SJSA1 (cell line): ENCODE measurements at places on chromosomes 6 and 20. TPM values are rescaled to one million over a fixed set of nuclear protein-coding genes. Genes with fewer than 3 reads are reported as not detected.

THEMIS gene
- total RNA-seq: not detected in 2 replicates

HLA-DOB gene
- total RNA-seq: 0.32 TPM in 1 of 2 replicates, not detected in the other

CDC5L gene
- total RNA-seq: 38.0 and 41.2 TPM in 2 replicates

IL17A gene
- not detected in 2 replicates for total RNA-seq

DNA sequence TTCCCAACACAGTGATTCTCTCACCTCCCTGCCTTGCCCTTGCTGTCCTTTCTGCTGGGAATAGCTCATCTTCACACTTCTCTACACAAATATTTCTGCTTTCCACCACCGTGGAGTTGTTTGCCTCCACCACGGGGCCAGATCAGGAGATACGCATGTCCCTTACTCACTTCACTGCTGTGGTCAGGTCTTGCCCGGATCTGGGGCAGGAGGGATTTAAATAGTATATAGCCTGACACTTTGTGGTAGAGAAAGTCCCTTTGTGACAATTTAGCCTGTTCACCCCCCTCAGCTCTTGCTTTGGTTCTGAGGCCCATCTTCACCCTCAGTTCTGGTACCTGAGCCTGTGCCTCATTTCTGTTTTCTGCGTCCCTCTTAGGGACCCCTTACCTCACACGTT, 92.6 kb upstream of the PREP start:
- H3K4me3 ChIP-seq: no peak overlapping the region
- DNase-seq: no peak
- no peak overlapping the region for H3K27ac ChIP-seq
- H3K4me1 ChIP-seq: no peaks in the 10 kb centered on the region

- no peak for DNase-seq
- H3K4me1 ChIP-seq: peaks cover 37% of the 10 kb centered on the region
- no peak overlapping the region for H3K4me3 ChIP-seq
- peak overlapping the region; percentile 96 for H3K27ac ChIP-seq
Observed at GRCh38 chr20:16123623-16124022, 449.6 kb downstream of the KIF16B start.

GRCh38 chr6:7311176-7311575, 1.8 kb downstream of the SSR1 start:
- no peak overlapping the region for H3K27ac ChIP-seq
- no peak overlapping the region for H3K4me3 ChIP-seq
- H3K36me3 ChIP-seq: peaks cover 40% of the 10 kb centered on the region
- no peaks in the 10 kb centered on the region for H3K27me3 ChIP-seq
- H3K4me1 ChIP-seq: peaks cover 12% of the 10 kb centered on the region

ATP6V1G2 gene
- total RNA-seq: 0.13 TPM in 1 of 2 replicates, not detected in the other

HLA-DQB1 gene
- not detected in 2 replicates for total RNA-seq

SLC17A3 gene
- not detected in 2 replicates for total RNA-seq

DNA sequence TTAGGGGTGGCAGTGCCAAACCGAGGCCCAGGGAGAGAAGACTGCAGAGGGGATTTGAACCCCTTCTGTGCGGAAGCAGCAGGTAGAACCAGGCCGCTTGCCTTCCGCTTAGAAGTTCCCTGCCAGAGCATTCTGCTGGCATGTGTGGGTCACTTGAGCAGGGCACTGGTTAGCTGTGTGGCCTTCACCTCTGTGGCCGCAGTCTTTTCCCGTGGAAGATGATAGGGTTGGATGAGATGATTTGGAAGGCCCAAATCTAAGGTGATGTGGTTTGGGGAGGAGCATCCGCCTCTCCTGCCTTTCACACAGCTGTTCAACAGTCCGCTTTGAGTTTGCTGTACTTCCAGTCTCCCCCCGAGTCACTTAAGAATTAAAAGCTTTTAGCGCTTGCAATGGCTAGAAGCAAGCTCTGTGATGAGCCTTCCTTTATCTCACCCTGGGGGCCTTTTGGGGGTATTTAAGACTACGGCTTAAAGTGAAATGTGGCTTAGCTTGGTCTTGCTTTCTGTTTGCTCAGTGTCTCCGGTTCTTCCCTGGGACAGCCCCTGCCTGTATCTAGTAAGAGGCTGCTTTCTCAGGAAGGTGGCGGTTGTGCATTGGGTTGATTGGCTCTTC, 743 bp downstream of the CMTR1 start:
- H3K36me3 ChIP-seq: peaks cover 34% of the 10 kb centered on the region
- no peaks in the 10 kb centered on the region for H3K27me3 ChIP-seq
- peak overlapping the region; percentile 60 for H3K27ac ChIP-seq
- H3K4me3 ChIP-seq: peak overlapping the region; percentile 77

GRCh38 chr20:57959589-57959988, 249.8 kb upstream of the PMEPA1 start:
- no peaks in the 10 kb centered on the region for H3K27me3 ChIP-seq
- peaks cover 9% of the 10 kb centered on the region; the same call in 1 of the 2 replicates for H3K4me1 ChIP-seq
- DNase-seq: no peak
- H3K27ac ChIP-seq: no peak overlapping the region
- no peaks in the 10 kb centered on the region for H3K36me3 ChIP-seq
- H3K4me3 ChIP-seq: no peak overlapping the region

DNA sequence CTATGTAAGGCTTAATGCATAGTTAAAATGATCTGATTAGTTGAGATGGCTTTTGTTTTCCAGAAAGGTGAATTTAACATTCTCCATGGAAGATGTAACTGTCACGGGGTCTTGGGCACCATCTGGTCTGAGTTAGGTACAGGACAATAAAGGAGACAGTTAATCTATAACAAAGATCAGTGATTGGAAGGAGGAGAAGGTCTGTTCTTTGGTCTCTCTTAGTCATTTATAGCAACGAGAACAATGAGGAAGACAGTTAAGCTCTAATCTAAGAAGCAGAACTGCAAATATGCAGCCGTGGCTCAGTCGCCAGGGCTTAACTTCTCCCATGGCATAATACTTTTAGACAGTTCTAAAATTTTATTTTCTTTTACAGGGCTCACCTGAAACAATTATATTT, 405.5 kb upstream of the SULF2 start:
- no peaks in the 10 kb centered on the region for H3K36me3 ChIP-seq
- no peak overlapping the region for H3K27ac ChIP-seq
- no peaks in the 10 kb centered on the region for H3K27me3 ChIP-seq
- DNase-seq: no peak
- peaks cover 25% of the 10 kb centered on the region for H3K4me1 ChIP-seq

DNA sequence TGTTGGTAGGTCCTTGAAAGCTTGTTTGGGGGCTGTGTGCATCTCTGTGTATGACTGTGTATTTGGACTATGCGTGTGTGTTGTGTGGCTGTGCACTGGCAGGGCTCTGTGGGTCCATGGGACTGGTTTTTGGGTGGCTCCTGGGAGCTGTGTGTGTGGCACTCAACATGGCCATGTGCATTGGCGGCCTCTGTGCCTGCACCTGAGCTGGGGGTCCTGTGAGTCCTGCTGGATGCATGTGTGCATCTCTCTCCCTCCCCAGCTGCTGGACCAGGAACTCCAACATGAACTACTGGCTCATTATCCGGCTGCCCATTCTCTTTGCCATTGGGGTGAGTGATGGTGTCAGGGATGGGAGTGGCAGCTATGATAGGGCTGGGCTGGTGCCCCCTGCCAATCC, 30.1 kb downstream of the GLP1R start:
- H3K36me3 ChIP-seq: no peaks in the 10 kb centered on the region
- H3K4me1 ChIP-seq: no peaks in the 10 kb centered on the region
- H3K4me3 ChIP-seq: no peak overlapping the region
- no peak overlapping the region for H3K27ac ChIP-seq

BMP7 gene
- not detected in 2 replicates for total RNA-seq

KIAA0408 gene
- 5.1 and 5.8 TPM in 2 replicates for total RNA-seq

- no peaks in the 10 kb centered on the region for H3K27me3 ChIP-seq
- 0 out of 2 replicates have a peak overlapping the region, but pooled peaks have one; percentile 25 for H3K27ac ChIP-seq
- H3K4me1 ChIP-seq: peaks cover 17% of the 10 kb centered on the region
- H3K4me3 ChIP-seq: no peak overlapping the region
Observed at GRCh38 chr6:133740218-133740617, 148.7 kb upstream of the TCF21 start.

GRCh38 chr20:41175201-41175651, 37.9 kb downstream of the PLCG1 start:
- no peak overlapping the region for H3K27ac ChIP-seq
- H3K27me3 ChIP-seq: no peaks in the 10 kb centered on the region
- H3K4me1 ChIP-seq: peaks cover 36% of the 10 kb centered on the region
- peaks cover 83% of the 10 kb centered on the region for H3K36me3 ChIP-seq

ZSCAN9 gene
- 24.3 and 34.9 TPM in 2 replicates for total RNA-seq

TREM1 gene
- not detected in 2 replicates for total RNA-seq

SNAP25 gene
- total RNA-seq: 3.9 and 13.9 TPM in 2 replicates
